ENCODE measurements at places on chromosomes 2 and 18. TPM values are rescaled to one million over a fixed set of nuclear protein-coding genes. Genes with fewer than 3 reads are reported as not detected.

SLC4A3 gene
- 1.0 TPM for total RNA-seq

PROM2 gene
- total RNA-seq: 6.0 TPM

NPPC gene
- not detected for total RNA-seq

DNA sequence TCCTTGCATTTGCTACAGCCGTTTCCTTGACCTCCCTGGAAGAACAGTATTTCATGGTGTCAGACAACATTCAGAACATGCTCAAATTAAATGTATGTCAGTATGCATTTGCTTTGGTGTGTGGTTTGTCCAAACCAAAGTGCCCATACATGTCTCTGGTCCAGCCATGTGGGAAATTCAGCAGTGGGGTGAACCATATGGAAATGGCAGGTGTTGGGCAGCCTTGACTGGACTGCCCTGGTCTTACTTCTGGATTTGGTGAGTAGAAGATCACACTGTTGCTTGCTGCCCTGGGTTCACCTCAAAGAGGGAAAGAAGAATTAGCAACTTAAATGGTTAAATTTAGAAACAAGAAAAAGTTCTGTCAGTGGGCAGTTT is 84.5 kb downstream of the MSH2 start:
- H3K36me3 ChIP-seq: peaks cover 7% of the 10 kb centered on the region
- H3K27ac ChIP-seq: no peak overlapping the region
- no peaks in the 10 kb centered on the region for H3K27me3 ChIP-seq
- H3K4me3 ChIP-seq: no peak overlapping the region

GRCh38 chr18:35755369-35755768 is 173.8 kb downstream of the GALNT1 start:
- no peak overlapping the region for H3K4me3 ChIP-seq
- no peak for DNase-seq
- H3K27ac ChIP-seq: no peak overlapping the region
- H3K27me3 ChIP-seq: peaks cover 9% of the 10 kb centered on the region
- no peaks in the 10 kb centered on the region for H3K36me3 ChIP-seq

KRTCAP3 gene
- total RNA-seq: 18.8 TPM

NXPH2 gene
- not detected for total RNA-seq

CDH2 gene
- total RNA-seq: 0.68 TPM

MDH1B gene
- total RNA-seq: 3.3 TPM

GRCh38 chr2:65661980-65662653 is 229.7 kb upstream of the SPRED2 start:
- peak overlapping the region; percentile 13 for H3K4me3 ChIP-seq
- no peaks in the 10 kb centered on the region for H3K4me1 ChIP-seq
- no peak for DNase-seq
- H3K27me3 ChIP-seq: no peaks in the 10 kb centered on the region
- no peaks in the 10 kb centered on the region for H3K36me3 ChIP-seq

DNA sequence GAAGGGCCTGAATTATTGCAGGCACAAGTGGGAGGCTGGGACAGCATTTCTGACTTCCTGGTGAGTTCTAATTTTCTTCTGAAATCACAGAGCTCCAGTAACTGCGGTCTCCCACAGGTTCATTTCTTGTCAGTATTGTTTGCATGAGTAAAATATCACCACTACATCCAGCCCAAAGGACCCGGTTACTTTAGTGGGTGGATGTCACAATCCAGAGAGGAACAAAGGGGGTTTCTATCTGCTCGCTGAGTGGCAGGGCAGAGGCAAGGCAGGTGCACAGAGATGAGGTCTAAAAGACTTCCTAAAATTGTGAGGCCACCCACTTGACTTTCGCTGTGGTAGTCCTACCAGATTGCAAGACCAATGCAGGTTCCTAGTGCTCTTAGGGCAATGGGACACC is 800.4 kb upstream of the ID2 start:
- peaks cover 13% of the 10 kb centered on the region for H3K4me1 ChIP-seq
- H3K27me3 ChIP-seq: no peaks in the 10 kb centered on the region
- H3K36me3 ChIP-seq: no peaks in the 10 kb centered on the region
- DNase-seq: no peak

DNA sequence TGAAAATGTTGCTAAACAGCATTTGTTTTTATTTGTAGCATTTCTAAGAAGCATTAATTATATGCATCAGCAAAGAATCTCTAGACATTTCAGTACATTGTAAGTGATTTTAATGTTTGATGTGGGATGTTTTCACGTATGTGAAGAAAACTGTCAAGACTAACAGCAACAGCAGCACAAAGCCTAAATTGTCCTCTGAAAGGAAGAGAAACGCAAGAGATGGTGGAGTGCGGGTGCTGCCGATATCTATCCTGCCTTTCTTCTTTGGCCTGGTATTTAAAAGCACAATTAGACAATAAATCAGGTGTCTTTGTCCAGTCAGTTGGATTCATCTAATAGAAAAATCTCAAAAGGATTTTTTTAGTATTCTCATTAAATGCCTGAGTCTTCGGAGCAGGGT is 3.1 kb downstream of the TWIST2 start:
- H3K4me3 ChIP-seq: no peak overlapping the region
- no peaks in the 10 kb centered on the region for H3K36me3 ChIP-seq
- no peak for DNase-seq
- H3K4me1 ChIP-seq: peaks cover 15% of the 10 kb centered on the region
- H3K27ac ChIP-seq: no peak overlapping the region

GRCh38 chr2:188664416-188664815 is 309.8 kb upstream of the COL3A1 start:
- no peaks in the 10 kb centered on the region for H3K27me3 ChIP-seq
- no peaks in the 10 kb centered on the region for H3K36me3 ChIP-seq
- DNase-seq: no peak

- H3K27ac ChIP-seq: no peak overlapping the region
- no peaks in the 10 kb centered on the region for H3K27me3 ChIP-seq
- DNase-seq: no peak
- no peaks in the 10 kb centered on the region for H3K4me1 ChIP-seq
Observed at GRCh38 chr2:145315053-145315452, 795.1 kb upstream of the ZEB2 start.

DNA sequence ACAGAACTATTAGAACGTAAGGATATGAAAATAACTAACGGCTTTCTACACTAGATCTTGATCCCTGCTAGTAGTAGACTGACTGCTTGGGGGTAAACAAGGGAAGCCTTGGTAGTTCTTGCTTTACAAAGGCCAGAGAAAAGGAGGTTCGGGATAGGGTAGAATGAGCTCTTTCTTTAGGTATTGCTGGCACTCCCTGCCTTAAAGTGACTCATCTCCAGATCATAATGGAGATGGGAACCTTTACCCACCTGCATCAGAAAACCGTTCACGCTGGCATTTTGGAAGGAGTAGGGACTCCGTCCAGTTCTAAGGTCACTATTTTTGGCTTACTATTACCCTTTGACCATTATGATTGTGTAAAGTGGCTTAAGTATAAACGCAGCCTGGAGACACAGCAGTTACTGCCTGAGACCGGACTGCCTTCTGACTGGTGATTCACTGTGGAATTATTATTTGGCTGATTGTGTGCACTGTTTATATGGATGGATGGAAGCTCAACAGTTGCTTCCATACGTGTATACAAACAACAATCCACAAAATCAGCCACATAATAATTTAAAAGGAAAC is 482.5 kb downstream of the STK39 start:
- H3K27me3 ChIP-seq: no peaks in the 10 kb centered on the region
- no peak overlapping the region for H3K4me3 ChIP-seq
- no peaks in the 10 kb centered on the region for H3K36me3 ChIP-seq
- H3K27ac ChIP-seq: no peak overlapping the region

IL36RN gene
- not detected for total RNA-seq

DNA sequence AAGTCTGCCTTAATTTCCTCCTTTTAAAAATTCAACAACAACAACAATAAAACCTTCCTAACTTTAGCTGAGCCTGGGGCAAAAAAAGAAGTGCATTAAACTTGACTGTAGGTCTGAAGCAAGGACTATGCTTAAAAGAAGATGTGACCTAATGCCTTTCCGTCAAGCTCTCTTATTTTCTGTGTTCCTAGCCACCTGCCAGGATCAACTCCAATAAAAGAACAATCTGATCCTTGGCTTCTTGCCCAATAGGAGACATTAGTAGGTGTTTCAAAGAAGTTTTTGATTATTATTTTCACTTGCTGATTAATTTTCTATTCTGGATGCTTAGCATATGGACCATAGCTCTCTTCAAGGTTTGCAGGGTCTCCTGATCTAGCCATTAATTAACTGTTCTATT is 237.5 kb downstream of the STK39 start:
- no peak overlapping the region for H3K4me3 ChIP-seq
- no peaks in the 10 kb centered on the region for H3K27me3 ChIP-seq
- peaks cover 4% of the 10 kb centered on the region for H3K4me1 ChIP-seq

DNA sequence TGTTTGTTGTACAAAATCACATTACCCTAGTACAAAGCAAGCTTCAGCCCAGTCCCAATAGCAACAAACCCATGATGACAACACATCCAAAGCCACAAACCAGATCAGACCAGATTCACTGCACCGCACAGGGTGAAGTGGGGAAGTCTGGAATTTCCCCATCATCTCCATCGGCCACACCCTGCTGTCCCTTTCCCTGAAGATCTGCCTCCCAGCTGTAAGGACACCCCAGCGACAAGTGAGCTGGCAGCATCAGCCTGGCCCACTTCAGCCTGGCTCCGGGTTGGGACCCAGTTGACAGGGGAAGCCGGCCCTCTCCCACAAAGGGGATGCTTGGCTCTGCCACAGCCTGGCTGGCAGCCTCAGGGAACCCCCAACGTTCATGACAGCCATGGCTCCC is 207.6 kb downstream of the MGAT5 start:
- no peaks in the 10 kb centered on the region for H3K27me3 ChIP-seq
- peaks cover 8% of the 10 kb centered on the region for H3K4me1 ChIP-seq
- H3K36me3 ChIP-seq: no peaks in the 10 kb centered on the region
- DNase-seq: no peak

GRCh38 chr18:48997985-48998831 is 47.4 kb upstream of the SMAD7 start:
- H3K27ac ChIP-seq: peak overlapping the region; percentile 64
- peaks cover 39% of the 10 kb centered on the region for H3K4me1 ChIP-seq
- no peaks in the 10 kb centered on the region for H3K27me3 ChIP-seq
- H3K36me3 ChIP-seq: no peaks in the 10 kb centered on the region
- DNase-seq: peak; percentile 87

POTEC gene
- not detected for total RNA-seq

GRCh38 chr2:197426723-197427603 is 7.9 kb downstream of the SF3B1 start:
- peaks cover 86% of the 10 kb centered on the region for H3K4me1 ChIP-seq
- H3K4me3 ChIP-seq: no peak overlapping the region
- H3K36me3 ChIP-seq: peaks cover 43% of the 10 kb centered on the region
- H3K27ac ChIP-seq: no peak overlapping the region
- H3K27me3 ChIP-seq: no peaks in the 10 kb centered on the region

DRC1 gene
- total RNA-seq: 6.8 TPM

DNA sequence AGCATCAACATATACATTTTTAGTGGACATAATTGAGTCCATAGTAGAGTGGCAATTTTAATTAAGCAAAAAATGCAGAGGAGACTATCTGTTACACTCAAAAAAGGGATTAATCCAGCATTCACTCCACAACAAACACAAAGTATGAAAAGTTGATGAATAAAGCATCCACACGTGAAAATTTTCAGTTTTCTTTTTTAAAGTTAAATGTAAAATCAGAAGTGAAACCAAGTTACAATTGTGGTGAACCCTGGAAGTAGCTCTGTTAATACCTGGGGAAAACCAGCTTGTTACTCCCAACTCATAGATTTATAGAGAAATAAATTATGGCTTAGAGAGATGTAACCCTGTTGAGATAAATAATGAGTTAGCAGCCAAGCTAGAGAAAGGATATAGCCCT is 807.8 kb downstream of the TRIB2 start:
- no peaks in the 10 kb centered on the region for H3K4me1 ChIP-seq
- no peak overlapping the region for H3K27ac ChIP-seq
- H3K36me3 ChIP-seq: no peaks in the 10 kb centered on the region
- no peak for DNase-seq

FKBP7 gene
- total RNA-seq: 10.5 TPM

- peaks cover 2% of the 10 kb centered on the region for H3K36me3 ChIP-seq
- H3K27me3 ChIP-seq: no peaks in the 10 kb centered on the region
- DNase-seq: no peak
Observed at GRCh38 chr2:157785200-157785599, 90.9 kb downstream of the ACVR1 start.

CABYR gene
- total RNA-seq: 1.2 TPM

OSR1 gene
- 15.5 TPM for total RNA-seq

CXCR1 gene
- 10.4 TPM for total RNA-seq

HNMT gene
- 99.3 TPM for total RNA-seq

DSC3 gene
- 0.24 TPM for total RNA-seq

- H3K4me1 ChIP-seq: no peaks in the 10 kb centered on the region
- H3K27ac ChIP-seq: no peak overlapping the region
- no peaks in the 10 kb centered on the region for H3K36me3 ChIP-seq
- DNase-seq: no peak
- H3K27me3 ChIP-seq: no peaks in the 10 kb centered on the region
Observed at GRCh38 chr2:227191367-227191766, 26.9 kb downstream of the COL4A3 start.
